SK-N-SH (cell line): ENCODE measurements at places on chromosomes 1 and 21.

- DNase-seq, result peak; percentile 22
Measured at GRCh38 chr1:35768350-35769187, 1.2 kb downstream of the CLSPN start.

DNA sequence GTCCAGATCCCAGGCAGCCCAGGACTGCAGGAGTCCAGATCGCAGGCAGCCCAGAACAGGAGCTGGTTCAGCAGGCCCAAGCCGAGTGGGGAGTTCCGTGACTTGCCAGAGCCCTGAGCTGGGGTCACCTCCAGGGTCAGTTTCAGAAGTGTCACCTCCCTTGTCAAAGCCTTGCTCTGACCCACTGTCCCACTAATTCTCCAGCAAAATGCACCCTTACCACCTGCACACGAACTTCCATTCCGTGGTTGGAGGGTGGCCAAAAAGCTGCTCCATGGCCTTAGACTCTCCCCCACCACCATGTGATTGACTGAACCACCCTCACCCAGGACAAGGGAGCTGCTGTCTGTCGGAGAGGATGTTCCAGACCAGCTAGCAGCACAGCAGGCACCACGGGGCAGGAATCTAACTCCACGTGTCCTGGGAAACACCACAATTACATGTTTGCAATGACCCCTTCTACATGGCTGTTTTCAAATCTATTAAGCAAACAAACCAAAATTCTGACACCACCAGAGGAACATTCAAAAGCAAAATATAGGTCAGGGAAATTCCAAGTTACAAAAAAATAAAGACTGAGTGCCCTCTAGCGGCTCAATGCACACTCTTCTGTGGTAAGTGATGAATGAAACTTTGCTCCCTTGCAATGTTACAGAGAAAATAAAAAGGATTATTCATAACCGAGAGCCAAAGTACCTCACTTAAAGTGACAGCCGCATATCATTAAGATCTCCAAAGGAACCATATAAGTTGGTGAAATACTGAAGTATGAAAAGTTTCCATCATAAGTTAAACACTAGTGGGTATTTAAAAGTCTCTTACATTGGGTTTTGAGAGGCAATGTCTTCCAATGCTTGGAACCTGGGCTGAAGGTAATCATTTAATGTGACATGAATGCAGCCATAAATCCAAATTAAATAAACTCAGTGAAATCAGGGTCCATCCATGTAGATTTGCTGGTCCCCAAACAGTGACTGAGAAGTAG lies 76.3 kb downstream of the NPHP4 start:
- peak; percentile 66 for DNase-seq

GRCh38 chr1:12434686-12435085 lies 183.3 kb downstream of the DHRS3 start:
- DNase-seq, result no peak

DNA sequence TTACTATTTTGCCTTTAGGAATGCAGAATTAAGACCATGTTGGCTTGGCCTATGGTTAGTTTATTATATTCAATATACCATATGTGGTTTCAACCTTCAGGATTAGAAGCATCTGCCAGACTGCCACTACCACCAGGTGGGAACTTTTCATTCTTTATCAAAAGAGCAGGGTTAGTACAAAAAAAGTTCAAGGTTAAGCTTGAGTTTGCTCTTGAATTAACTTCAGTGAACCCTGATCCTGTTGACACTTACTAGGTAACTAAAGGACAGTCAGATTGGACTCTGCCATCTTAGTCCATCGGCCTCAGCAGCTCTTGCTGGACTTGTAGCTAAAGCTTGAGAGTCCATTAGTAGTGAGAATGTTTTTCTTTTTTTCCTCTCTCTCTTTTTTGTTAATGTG lies 22.1 kb downstream of the CLIC4 start:
- DNase-seq, result no peak

DNA sequence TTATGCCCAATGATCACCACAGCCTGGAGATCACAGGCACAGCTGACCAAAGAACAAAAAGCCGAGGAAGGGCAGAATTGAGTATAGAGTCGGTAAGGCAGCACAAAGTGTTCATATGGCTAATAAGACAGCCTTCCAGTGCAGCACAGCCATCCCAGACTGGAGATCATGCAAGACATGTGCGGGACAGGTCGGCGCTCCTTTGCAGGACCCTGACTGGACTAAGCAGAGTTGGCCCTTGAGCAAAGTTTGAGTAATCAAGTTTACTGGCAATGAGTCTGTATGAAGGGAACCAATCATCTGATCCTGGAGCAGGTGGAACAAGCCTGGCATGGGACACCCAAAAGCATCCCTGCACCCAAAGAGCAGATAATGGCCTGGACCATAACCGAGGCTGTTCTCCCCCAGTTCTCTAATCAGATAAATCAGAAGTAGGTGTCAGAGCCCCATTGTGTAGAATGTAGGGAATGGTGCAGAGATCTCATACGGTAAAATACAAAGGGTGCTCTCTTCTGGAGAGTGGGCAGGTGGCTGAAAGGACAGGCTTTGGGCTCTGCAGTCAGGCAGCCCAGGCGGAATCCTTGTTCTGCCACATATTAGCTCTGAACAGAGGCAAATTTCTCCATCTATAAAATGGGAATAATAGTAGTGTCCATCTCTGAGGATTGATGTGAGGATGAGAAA lies 10.7 kb upstream of the DNASE2B start:
- no peak for DNase-seq

DNA sequence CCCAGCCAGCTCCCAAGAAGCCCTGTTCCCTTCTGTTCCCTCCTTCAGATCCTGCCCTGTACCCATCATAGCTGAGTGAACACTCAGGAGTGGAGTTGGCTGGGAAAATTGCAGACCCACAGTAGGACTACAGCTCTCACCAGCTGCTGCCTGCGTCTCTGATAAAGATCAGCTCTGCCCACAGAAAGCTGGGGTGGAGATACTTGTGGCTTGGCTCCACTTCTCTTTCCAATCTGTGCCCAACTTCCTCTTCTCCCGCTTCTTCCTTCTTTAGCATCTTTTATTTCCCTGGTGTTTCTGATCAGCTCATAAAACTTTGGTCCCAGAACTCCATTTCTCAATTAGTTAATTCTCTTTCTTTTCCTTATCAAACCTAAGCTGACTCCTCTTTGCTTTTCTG lies 5.5 kb upstream of the CD1A start:
- DNase-seq, result no peak

DNA sequence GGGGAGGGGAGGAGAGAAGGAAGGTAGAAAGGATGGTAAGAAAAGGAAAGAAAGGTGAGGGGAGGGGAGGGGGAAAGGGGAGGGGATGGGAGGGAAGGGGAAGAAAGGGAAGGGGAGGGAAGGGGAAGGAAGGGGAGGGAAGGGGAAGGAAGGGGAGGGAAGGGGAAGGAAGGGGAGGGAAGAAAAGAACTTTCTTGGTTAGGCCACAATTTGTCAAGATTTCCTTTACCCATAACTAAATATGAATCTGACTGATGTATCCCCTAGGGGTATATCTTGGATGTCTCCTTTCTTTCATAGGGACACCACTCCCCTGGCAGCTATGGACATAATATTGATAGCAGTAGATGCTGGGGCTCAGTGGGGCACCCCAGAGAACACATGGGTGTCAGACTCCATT lies 54.4 kb upstream of the PRELP start:
- DNase-seq, result no peak

DNA sequence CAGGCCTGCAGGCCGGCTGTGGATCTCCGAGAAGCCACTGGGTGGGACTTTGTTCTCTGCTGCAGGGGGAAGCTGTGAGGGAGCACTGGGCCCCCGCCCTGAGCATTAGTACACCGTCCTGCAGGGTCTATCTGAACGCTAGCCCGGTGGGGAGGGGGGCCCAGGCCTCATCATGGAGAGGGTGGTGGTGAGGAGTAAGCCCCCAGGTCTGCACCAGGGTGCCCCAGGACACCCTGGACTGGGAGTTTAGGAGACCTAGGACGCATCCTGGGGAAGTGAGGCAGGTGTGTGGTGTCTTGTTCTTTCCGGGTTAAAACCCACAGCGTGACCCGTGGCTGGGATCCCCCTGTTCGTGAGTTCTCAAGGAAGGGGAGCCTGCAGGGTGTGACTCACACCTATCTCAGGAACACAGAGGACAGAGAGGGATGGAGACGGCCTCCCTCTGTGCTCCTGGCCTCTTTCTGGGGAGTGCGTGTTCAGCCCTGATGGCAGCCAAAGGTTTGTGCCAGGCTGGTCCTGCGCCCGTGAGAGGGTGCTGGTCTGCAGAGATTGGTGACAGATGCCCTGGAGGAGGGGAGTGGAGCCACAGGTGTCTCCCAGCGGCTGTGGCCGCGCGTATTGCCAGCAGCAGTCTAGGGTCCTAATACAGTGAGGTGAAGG lies 44.8 kb downstream of the AGPAT3 start:
- no peak for DNase-seq

DNA sequence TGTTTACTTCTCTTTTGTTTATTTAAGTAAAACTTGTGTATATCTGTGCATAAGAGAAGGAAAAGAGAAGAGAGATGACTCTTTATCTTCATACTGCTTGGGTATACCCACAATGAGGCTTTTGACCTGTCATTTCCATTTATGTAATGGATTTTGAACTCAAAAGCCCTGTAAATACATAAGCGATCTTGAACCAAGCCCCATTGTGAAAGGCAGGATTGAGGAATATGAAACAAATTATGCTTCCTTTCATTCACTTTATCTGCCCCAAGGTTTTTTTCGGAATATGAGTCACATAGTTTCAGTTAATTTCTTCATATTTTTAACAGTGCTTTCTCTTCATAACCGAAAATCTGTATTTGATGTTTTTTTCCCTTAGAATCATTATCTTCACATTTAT lies 21.4 kb downstream of the CNST start:
- DNase-seq, result no peak

DNA sequence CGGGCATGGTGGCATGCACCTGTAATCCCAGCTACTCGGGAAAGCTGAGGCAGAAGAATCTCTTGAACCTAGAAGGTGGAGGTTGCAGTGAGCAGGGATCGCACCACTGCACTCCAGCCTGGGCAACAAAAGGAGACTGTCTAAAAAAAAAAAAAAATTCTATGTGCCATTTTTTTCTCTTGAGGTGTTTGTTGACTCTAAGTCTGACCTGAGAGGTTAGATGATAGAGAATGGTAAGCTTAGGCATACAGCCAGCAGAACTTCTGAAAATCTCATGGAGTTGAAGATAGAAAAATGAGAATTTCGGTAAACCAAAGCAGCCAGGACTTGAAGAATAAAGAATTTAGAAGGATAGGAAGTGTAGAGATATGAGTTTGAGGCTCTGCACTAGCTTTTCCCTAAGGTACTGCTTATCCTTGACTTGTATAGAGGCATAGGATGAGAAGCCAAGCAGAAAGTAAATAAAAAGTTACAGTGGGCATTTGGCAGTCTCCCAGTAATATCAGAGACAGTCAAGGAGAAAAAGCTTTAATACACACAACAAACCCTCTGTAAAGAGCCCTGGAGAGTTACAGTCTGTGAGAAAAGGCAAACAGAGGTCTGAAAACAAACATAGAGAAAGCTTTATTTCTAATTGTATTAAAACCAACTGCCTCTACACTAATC lies 24.3 kb downstream of the F13B start:
- DNase-seq, result no peak

DNA sequence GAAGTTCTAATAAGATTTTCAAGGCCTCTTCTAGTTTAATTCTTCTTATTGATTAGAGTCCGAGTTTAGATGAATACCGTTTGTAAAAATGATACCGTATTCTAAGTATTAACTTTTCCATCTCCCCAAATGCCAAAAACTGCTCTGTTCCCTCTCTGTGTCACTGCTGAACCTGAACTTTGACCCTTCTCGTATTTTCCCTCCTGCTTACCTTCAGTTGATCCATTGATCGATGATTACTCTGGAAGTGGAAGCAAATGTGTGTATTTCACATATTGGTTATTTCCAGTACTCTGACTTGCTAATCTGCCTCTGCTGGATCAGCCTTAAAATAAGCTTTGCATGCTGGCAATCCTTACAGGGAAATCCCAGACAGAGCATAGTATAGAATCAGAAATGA lies 68.5 kb downstream of the KIF1B start:
- DNase-seq, result no peak

DNA sequence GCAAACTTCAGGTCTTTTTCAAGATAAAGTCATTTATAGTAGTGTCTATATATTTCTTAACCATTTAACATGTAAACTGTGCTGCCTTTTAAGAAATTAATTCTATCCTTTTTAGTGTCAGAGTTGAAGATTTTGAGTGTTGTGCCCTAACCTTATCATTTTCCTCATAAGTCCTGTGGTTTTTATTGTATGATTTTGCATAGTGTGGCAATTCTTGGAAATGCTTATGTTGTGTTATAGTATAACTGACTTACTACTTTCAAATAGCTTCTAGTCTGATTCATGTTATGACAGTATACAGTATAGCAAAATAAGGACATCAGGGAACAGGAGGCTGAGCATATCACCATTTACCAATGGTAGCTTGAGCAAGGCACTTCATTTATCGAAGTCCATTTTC lies 99.1 kb downstream of the PTBP2 start:
- DNase-seq, result no peak

DNA sequence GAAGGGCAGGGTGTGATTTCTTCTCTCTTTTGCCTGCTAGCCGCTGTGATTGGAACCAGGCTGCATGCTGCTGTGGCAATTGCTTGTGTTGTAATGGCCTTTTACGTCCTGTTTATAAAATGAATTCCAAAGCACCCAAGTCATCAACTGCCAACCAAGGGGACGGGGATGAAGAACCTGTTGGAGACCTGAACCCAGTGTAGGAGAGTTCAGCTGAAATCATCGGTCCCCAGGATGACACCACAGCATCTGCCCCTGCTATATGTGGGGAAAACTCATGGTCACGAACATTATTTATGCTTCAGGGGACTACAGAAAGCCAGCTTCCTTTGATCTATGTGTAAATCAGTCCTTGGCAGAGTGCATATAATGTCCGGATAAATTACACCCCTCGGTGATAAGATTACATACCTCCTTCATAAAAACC lies 3.8 kb downstream of the TMEM167B start:
- no peak for DNase-seq

- no peak for DNase-seq
Measured at GRCh38 chr1:200642481-200642880, 21.9 kb upstream of the KIF14 start.

DNA sequence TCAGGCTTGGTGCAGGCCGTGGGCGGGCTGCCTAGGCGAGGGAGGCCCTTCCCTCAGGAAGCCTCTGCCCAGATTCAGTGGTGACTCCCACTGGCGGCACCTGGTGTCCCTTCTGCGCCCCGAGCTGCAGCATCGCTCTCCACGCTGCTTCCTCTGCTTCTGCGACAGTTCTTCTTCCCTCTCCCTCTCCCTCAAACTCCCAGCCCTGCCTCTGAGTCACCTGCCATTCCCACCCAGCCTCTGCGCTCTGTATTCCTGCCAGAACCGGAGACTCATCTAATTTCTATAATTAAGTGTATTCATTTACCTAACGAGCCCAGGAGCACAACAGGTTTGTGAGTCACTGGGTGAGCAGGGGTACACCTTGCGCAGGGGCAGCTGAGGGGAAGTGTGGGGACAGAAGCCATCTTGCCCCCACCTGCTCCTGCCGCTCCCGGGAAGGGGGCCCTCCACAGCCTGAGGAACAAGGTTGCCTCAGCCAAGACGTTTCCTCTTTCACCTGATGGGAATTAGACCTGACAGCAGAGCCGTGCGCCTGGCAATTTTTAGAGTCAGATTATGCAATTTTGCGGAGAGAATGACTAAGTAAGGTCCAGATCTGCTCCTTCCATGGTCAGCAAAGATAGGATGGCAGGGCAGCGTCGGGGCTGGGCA lies 19.4 kb downstream of the KCNC4 start:
- DNase-seq, result peak; percentile 43
